ENCODE measurements at places on chromosomes 5 and 9. TPM values are rescaled to one million over a fixed set of nuclear protein-coding genes. Genes with fewer than 3 reads are reported as not detected.

DNA sequence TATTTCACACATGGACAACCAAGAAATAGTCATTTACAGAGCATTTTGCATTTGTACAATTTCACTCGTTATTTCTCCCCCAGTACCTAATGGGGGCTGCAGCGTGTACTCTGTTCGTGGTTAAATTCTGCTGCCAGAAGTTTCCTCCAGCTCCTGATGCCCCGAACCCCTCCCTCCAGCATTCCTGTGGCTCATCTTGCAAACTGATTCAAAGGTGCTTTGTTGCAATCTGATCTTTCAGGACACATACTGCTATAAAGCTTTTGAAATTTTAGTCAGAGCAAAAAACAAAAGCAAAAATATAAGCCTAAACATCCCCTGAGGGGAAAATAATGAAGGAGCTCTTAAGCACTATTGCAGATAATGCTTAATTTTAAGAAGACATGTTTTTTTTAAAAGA lies 27.7 kb downstream of the UBLCP1 start:
- DNase-seq, result no peak

DNA sequence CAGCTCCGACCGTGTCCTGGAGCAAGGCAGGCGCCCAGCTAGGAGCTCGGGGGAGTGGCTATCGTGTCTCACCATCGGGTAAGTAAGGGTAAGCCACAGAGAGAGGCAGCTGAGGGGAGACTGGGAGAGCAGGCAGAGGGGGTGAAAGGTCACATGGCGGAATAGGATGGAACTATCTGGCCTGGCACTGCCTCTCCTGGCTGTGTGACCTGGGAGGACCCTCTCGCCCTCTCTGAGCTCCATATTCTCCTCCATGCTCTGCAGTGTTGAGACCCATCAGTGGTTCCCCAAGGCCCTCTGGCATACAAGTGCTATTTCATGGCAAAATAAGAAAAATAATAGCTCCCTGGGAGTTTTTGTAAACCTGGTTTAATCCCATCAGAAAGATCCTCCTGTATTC lies 43.9 kb upstream of the ASS1 start:
- no peak for DNase-seq

DNA sequence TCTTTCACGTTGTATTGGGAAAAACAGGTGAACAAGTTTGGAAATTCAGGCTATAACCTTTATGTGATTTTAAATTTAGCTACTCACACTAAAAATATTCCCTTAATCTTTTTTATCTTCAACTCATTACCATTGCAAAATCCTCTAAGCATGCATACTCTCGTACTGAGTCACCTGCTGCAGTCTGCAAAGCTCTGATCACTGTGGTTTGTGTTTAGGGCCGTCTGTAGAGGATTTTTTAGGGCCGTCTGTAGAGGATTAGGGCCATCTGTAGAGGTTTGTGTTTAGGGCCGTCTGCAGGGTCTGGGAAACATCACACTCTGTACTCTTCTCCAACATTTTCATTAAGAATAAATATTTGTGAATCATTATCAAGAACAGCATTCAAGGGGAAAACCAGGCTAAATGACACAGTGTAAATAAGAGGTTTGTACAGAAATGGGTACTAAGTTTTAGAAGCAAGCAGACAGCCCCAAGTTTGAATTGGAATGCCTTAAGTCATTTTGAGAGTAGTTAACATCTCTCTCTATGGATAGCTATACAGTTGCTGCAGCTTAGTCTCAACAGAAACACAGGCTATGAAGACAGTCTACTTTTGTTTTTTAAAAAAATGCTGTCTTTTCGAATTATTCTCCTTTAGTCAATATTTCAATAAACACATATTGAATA lies 155.0 kb upstream of the TSLP start:
- DNase-seq, result no peak

GRCh38 chr5:155974369-155974768 lies 352.6 kb upstream of the SGCD start:
- DNase-seq, result no peak

DNA sequence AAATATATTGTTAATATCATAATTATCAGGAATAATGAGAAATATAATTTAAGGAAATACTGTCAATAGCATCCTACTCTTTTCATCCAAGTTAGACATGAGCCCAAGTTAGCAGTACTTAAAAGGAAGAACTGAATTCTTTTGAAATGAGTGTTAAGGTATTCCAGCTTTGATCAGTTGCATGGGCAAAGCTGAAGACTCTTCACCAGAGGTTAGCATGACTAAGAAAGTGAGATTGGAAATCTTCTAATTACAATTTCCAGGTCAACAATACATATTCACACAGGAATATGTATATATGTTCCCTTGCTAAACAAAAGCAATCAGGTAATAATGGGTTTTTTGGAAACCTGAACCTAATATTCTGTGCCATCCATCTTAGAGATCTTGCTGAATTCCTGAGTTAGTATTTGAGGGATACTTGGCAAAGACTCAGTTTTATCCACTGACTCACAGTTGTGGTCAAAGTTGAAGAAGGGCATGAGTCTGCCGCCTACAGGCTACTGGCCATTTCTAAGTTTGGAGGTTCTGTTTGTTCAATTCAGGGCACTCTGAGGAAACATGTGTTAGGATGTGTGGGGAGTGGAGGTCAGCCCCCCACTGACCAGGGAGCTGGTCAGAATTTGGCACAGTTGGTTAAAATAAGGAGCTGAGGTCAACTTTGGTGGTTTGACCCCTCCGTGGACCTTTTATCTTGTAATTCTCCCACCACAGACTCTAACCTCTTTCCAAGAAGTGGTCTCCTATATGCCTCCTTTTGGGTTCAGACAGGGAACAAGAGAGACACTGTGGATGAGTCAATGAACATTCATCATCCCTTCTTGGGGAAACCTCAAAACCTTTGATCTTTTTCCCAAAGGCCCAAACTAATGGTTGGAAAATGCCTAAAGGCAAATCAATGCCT lies 118.3 kb downstream of the PIK3R1 start:
- DNase-seq, result no peak

DNA sequence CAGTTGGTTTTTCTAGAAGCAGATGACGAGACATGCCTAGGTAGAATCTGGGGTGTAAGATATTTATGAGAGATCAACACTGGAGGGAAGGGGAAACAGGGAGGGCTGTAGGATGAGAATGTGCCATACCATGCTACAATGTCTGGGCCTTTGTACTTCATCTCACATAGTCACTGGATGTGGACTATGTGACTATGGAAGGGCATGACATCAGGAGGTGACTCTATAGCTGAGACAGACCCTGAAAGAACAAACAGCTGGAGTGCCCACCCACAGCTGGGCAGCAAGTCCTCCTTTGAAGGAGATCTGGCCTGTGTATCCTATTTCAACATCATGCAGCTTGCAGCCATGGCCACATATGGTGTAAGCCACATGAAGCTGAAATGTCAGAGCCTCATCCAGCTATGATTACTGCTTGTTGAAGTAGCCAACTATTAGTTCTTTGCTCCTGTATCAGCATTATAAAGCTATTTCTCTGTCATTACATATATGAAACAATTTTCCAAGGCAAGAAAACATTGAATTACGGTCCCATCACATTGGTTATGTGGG lies 46.2 kb upstream of the KIF2A start:
- no peak for DNase-seq

DNA sequence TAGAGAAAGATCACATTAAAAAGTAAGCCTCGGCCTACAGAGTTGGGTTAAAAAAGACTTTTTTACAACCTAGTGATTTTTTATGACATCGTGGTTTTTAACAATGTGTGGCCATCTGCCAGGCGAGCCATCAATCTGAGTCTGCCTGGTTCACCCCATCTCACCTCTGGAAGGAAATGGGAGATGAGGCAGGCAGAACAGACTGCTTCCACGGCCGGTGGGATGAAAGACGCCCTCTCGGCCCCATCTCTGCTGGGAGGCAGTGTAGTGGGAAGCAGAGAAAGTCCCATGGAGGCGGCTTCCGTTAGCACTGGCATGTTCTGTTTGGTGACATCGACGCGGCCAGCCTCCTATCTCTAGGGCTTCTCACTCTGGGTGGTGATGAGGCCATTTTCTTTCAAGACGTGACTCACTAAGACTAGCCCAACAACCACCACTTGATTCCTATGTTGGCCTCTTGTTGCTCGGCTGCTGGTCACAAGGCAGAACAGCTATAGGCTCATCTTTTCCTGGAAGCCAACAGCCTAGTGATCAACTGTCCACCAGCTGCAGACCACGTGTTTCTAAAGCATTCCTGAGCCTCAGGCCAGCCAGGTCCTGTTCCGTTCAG lies 132.4 kb upstream of the OTULINL start:
- DNase-seq, result no peak

The CENPK gene
- 32.0 TPM for total RNA-seq

The GPR150 gene
- total RNA-seq, result 0.97 TPM
